Epithelial cell of proximal tubule (primary cell): ENCODE measurements at places on chromosomes 1 and 21. TPM values are rescaled to one million over a fixed set of nuclear protein-coding genes. Genes with fewer than 3 reads are reported as not detected.

Gene PRAMEF12
- total RNA-seq, result not detected in 2 replicates

DNA sequence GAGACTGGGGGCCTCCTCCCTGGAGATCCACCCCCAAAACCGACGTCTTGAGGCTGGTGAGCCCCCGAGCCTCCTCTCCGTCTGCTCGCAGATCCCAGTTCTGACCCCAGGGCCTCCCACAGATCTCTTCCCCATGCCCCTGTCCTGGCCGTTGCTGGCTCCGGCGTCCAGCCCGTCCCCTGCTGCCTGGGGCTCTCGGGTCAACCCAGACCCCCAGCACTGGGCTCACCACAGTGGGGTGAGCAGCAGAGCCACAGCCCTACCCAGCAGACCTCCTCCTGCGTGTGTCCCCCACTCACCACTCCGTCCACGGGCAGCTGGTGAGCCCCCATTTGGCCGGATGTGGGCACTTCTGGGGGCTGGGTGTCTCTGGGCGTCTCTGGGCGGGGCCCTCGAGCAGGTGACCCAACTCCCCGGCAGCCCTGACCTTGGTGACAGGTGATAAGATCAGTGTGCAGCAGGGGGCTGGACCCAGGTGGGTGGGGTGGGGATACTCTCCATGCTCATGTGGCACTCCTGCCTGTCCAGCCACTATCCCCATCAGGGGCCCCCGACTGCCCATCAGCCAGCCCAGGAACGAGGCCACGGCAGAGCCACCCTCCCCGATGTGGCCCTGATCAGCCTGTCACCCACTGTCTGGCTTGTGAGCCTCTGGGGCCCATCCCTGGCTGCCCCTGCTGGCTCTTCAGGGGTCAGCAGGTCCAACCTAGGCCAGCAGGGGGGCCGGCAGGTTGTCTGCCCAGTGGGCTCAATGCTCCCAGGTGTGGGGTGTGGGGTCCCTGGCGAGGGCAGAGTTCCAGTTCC, 709 bp downstream of the TNFRSF14 start:
- no peak for DNase-seq

DNA sequence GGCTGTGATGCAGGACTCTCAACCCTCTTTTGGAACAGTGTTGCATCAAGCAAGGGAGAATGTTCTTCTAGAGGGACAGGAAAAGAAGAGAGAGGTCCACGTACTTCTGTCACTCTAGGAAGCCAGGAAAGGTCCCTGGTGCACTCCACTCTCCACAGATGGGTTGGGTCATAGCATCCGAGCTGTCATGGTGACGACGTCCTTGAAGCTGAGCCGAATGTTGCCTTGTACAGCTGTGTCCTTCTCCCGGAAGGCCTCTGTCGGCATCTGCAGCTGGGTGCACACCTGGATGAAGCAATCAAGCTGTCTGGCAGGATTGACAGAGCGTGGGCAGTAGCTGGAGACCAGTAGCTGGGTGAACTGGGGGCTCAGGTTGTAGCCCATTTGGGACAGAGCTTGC, 12.5 kb downstream of the MDM4 start:
- DNase-seq, result no peak

- no peak for DNase-seq
Observed at GRCh38 chr1:245860657-245861544, 646.2 kb downstream of the SMYD3 start.

DNA sequence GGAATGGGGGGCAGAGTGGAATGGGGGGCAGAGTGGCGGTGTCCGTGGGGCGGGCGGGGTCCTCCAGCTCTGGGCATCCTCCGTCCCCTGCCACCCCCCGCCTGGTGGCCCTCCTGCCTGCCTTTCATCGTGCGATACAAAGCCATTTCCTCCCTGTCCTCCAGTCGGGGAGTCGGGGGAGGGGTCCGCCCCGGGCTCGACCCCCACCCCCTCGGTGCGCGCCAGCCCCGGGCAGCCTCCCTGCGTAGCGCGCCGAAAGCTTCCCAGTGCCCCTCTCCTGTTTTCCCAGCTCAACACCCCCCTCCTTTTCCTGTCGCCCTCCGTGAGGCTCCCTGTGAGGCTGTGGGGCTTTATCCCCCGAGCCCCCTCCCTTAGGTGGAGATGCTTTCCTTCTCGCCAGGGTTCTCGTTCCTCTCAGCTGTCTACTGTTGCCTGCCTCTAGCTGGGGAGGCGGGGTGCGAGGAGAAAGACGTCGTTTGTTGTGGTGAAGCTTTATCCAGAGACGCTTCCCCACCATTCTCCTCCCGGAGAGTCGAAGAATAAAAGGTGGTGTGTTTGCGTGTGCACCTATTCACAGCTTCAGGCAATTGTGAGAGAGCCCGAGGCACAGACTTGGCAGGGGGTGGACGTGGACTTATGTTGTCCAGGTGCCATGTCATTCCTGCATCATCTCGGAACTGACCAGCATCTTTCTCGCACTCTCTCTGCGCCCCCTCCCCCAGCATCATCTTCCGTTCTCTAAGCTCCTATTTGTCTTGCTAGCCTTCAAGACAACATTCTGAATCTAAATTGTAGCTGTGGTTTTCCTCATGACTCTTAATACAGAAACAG, 848 bp downstream of the DNM3 start:
- DNase-seq, result no peak

- no peak for DNase-seq
Observed at GRCh38 chr1:73516451-73516850, 681.5 kb downstream of the LRRIQ3 start.

Gene DNAJC28
- 0.87 and 0.92 TPM in 2 replicates for total RNA-seq

GRCh38 chr1:61004262-61005003, 77.9 kb upstream of the NFIA start:
- DNase-seq, result no peak

- DNase-seq, result no peak
Observed at GRCh38 chr1:184296466-184297243, 90.2 kb upstream of the C1orf21 start.

DNA sequence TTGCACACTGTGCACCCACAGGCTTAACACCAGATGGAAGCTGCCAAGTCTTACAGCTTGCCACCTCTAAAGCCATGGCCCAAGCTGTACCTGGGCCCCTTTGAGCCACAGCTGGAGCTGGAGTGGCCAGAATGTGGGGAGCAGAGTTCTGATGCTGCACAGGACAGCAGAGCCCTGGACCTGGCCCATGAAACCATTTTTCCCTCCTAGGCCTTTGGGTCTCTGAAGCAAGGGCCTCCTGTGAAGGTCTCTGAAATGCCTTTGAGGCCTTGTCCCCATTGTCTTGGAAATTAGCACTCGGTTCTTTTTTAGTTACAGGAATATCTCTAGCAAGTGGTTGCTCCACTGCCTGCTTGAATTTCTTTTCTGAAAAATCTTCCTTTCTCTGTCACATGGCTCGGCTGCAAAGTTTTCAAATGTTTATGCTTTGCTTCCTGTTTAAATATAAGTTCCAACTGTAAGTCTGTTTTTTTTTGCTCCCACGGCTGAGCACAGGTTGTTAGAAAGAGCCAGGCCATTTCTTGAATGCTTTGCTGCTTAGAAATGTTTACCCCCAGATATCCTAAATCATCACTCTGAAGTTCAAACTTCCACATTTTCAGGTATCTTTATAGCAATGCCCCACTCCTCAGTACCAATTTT, 156.8 kb upstream of the GORAB start:
- no peak for DNase-seq

Gene GSTM4
- 2.1 and 10.7 TPM in 2 replicates for total RNA-seq

DNA sequence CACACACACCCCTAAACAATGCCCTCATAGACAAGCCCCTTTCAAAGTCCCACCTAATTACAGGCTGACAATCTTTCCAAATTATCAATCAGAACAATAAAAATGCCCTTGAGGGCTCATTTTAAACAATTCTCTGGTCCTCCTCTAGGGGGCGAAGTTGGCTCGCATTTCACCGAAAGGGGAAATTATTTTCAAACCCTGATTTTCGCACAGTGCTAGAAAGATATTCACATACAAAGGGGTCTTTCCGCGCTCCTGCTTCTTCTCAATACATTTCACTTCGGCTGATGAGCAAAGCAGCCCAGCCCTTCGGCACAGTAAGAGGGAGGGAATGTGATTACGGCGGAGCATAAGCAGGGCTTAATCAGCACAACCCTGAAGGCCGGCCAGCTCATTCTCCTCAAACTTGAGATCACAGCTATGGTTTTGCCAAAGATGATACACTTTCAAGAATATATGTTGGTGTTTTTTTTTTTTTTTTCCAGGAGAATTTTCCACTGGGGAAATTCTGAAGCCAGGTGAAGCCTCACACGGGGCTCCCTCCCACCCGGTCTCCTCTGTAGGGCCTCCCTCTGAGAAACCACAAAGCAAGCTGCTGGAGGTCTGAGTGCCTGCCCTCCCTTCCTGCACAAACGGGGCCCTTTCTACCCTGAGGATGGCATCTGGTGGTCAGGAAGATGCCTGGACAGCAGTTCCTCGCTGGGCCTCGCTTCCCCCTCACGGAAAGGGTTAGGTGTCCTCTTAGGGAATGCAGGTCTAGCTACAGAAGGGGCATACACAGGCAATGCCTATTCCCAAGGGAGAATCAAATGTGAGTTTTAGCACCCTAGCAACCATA, 66.9 kb downstream of the GNG12 start:
- DNase-seq, result no peak

- no peak for DNase-seq
Observed at GRCh38 chr1:182281541-182281940, 110.0 kb downstream of the GLUL start.

Gene AVPR1B
- total RNA-seq, result not detected in 2 replicates

DNA sequence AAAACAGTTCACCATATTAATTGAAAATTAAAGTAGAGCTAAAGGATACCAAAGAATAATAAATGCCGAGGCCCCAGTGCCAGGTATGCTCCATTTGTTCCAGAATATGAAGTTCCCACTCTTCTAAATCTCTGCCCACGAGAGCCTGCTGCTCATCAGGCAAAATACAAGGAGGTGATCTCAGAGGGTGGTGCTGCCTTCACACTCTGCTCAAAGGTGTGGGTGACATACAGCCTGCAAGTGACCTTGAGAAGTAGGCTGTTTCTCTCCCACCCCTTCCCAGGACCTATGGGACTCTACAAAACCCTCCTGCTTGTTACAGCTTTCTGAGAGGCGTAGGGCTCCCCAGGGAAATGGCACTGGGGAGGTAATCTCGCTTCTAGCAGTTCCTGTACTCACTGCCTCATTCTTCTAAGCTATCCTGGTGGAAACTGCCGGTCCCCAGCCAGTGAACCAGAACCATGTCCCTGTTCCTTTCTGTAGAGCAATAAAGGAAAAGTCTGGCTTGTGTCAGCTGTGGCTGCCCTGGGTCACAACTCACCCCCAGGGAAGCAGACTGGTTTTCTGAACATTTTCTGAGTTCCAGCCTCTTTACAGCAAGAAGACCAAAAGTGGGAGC, 26.9 kb upstream of the DPT start:
- DNase-seq, result no peak

Gene GJA4
- not detected in 2 replicates for total RNA-seq

DNA sequence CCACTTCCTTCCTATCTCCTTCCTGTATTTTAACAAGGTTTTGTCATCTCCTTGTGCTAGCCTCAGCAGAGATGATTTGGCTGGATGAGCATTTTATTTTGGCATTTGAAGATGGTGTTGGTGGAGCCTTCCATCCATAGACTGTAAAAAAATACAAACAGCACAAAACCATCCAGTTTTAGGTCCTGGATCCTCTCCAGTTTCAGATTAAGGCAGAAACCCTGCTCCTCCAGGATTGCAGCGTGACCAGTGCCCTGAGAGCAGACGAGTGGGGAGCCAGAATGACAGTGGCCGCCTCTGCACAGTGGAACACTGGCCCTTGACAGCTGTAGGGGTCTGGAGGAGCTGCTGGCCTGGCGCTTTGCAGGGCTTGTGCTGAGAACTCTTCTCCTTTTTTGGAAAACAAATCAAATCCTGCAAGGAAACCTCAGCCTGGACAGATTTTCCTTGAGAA, 72.2 kb upstream of the GADD45A start:
- no peak for DNase-seq

Gene ATP1A1
- 218 and 261 TPM in 2 replicates for total RNA-seq

Gene TTC39A
- total RNA-seq, result 15.1 and 21.3 TPM in 2 replicates

DNA sequence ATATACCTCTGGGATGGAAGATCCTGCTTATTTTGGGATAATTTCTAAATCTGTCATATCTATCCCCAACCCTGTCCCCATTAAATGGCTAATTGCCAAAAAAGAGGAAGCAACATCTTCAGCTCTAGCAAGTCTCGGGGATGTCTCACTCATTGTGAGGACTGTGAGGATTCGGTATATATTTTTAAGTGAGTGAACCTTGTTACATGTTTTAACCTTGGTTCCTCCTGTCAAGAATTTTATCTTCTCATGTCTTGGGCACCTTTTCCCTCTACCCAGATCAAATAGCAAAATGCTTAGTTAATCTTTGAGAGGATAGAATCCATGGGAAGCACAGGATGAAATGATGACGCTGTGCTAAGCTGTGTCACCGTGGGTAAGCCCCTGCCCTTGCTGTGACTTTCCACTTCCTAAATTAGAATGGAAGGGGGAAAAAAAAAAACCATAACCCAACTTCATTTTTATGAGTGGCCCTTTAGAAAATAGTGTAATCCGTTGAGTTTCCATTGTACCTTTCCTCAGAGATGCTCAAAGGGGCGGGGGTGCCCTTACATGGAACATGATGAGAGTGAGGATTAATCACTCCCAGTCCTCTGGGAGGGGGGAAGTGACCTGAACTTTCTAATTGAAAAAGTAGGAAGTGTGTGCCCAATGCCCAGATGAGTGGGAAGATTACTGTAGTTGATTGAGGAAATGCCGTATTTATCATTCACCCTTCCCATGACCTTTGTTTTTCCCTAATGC, 7.6 kb downstream of the ATP1A1 start:
- DNase-seq, result no peak

DNA sequence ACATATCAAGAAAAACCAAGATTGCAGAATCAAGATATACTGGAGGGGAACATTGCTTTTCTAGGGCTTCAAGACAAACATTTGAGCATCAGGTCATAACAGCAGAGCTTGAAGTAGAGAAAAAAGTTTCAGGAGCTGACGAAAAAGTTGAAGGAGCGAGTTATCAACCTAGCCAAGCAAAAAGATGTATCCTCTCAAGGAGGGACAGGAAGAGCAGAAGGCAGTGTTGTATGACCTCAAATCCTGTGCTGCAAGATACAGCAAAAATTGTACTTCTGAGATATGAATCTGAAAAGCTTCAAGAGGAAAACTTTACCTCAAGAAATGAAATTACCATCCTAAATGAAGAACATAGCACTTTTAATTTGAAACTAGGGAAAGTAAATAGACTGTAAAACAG, 153.1 kb downstream of the AK5 start:
- no peak for DNase-seq

Gene OR2L2
- not detected in 2 replicates for total RNA-seq

DNA sequence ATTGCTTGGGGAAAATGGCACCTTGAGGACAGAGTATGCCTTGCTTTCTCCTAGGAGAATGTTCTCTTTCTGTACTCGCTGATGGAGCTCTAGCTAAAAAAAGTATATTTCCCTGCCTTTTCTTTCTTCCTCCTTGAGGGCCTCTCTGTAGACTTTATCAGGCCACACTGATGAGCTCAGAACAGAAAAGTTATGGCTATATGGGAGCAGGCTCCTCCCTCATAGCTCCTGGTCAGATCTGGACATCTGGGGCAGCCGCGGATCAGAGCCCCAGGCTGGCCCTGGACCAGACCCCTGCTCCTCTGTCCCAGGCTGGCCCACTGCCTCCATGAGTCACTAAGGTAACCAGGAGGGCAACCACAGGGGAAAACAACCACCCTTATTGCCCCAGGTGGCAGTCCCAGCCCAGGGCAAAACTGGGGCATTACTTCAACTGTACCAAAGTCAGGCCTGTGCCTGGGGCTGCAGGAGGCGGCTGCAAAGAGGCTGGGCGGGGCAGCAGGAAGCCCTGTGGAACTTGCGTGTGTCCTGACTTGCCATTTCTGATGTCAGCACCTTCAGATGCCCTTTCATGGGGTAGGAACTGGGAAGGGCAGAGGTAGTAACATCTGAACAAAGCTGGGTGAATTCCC, 26.3 kb upstream of the ZNF648 start:
- no peak for DNase-seq

- no peak for DNase-seq
Observed at GRCh38 chr1:9589144-9589718, 520 bp downstream of the TMEM201 start.
